ENCODE measurements at places on chromosomes 4 and X.

DNA sequence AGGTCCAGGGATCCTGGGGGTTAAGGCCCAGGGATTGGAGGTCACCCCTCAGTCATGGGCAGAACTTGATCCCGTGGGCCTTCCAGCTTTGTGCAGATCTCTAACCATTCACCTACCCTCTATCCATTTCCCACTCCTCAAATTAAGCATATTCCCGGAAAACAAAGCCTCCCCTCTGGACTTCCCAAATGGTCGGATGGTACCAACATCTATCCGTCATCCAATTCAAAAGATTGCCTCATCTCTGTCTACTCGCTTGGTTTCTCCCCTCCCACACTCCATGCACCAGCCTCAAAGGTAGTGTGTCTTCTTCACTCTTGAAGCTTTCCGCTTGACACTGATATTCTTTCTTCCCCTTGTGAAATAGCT, 473 bp upstream of the BCLAF3 start:
- H3K27ac ChIP-seq: no peak overlapping the region
- DNase-seq: no peak
- no peaks in the 10 kb centered on the region for H3K27me3 ChIP-seq
- no peak overlapping the region for H3K4me3 ChIP-seq
- H3K36me3 ChIP-seq: no peaks in the 10 kb centered on the region

DNA sequence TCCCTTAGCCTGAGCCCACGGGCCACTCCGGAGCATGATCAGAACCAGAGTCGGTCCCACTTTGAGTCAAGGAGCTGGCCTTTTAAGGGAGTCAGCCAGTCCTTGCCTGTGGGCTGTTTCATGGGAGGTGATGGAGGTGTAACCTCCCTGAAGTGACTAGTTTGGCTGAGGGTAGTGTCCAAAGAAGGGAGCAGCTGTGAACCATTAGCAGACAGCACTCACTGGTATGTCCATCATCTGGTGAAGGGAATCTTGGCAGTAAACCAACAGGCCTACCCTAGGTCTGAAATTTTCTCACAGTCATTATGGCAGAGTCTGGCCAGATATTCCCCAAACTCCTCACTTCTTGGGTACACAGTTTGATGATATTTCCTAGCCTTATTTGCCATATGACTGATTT, 12.3 kb upstream of the REPS2 start:
- no peaks in the 10 kb centered on the region for H3K4me1 ChIP-seq
- H3K36me3 ChIP-seq: no peaks in the 10 kb centered on the region
- H3K4me3 ChIP-seq: no peak overlapping the region
- DNase-seq: no peak
- H3K27ac ChIP-seq: no peak overlapping the region

DNA sequence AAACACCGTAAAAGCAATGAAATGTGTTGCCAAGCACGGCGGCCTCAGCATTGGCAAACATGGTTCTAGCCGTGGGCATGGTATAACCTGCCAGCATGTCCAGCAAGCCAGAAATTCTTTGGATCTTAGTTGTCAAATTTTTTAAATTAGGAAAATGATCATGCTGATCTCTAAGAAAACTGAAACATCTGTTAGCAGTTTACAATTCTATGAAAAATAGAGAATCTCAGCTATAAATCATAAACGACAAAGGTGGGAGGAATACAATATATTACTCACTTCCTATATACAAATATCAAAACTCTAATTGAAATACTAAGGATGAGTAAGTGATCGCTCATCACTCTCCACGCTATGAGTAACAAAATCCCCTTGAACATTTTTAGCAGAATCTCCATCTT, 130.3 kb downstream of the ADGRA3 start:
- DNase-seq: no peak
- H3K27ac ChIP-seq: no peak overlapping the region
- H3K4me1 ChIP-seq: peaks cover 1% of the 10 kb centered on the region
- peaks cover 4% of the 10 kb centered on the region for H3K36me3 ChIP-seq
- no peaks in the 10 kb centered on the region for H3K27me3 ChIP-seq

DNA sequence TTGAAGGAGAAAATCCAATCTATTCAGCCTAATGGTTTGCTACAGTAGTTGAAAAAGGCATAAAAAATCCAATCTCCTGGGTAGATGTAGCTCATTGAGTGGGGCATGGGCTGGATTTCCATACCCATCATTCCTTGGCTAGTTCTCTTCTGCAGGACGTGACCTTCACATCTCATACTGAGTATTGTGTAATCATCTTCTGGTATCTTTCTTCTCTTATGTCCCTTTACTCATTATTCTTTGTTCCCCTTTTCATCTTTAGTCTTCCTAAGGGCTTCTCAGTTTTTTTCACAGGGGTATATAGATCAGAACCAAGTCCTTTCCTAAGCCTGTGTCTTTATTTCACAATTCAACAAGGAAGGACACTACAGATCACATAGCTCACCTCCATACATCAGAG, 727.6 kb upstream of the MAGEB2 start:
- no peak for DNase-seq
- no peak overlapping the region for H3K27ac ChIP-seq
- H3K4me1 ChIP-seq: no peaks in the 10 kb centered on the region
- H3K27me3 ChIP-seq: no peaks in the 10 kb centered on the region

- no peaks in the 10 kb centered on the region for H3K4me1 ChIP-seq
- DNase-seq: no peak
- H3K27ac ChIP-seq: no peak overlapping the region
- no peaks in the 10 kb centered on the region for H3K27me3 ChIP-seq
Observed at GRCh38 chrX:100687128-100687527, 43.1 kb downstream of the SRPX2 start.

GRCh38 chr4:140861359-140862176, 105.4 kb upstream of the TBC1D9 start:
- H3K27me3 ChIP-seq: no peaks in the 10 kb centered on the region
- DNase-seq: peak; percentile 39
- H3K4me1 ChIP-seq: peaks cover 2% of the 10 kb centered on the region
- no peak overlapping the region for H3K27ac ChIP-seq
- H3K4me3 ChIP-seq: no peak overlapping the region
- H3K36me3 ChIP-seq: no peaks in the 10 kb centered on the region

DNA sequence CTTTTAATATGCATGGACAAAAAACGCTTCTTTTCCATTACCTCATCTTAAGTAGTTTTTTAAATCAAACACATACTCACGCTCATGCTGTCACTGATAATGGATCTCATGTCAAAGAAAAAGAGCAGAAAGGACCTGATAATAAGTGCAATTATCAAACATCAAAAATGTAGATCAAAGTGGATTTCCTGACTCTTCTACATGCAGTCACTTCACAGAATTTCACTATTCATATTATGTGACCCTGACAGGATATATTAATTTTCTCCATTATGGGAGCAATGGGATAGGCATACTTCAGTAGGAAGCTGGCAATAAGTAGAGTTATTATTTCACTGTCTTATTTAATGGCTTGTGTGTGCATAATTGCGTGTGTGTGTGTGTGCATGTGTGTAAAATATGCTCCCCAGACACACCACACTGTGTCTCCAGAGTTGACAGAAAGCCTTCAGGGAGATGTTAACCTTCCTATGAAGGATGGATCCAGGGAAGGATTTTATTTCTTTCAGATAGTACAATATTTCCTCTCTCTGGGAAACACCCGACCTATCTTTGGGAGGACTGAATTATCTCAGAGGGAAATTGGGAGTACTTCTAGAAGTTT, 445.2 kb downstream of the SH2D1A start:
- H3K4me3 ChIP-seq: no peak overlapping the region
- H3K27me3 ChIP-seq: no peaks in the 10 kb centered on the region
- no peaks in the 10 kb centered on the region for H3K36me3 ChIP-seq
- no peaks in the 10 kb centered on the region for H3K4me1 ChIP-seq

GRCh38 chr4:177640864-177641263, 198.6 kb upstream of the AGA start:
- no peak overlapping the region for H3K4me3 ChIP-seq
- H3K27ac ChIP-seq: no peak overlapping the region
- no peaks in the 10 kb centered on the region for H3K4me1 ChIP-seq
- no peaks in the 10 kb centered on the region for H3K27me3 ChIP-seq

DNA sequence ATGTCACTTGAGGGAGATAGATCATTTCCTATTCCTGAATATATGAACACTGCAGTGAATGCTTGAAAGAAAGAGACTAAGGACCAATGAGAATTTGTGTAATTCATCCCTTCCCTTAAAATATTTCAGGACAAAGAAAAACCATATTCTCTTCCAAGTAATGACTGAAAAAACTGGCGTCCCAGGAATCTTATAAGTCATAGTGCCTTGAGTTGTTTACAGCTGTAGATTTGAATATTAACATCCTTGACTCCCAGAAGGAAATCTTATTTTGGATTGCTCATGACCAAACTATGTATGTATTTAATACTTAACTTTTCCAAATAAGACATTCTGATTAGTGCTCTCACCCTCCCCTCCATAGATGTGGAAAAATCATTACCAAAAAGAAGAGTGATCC, 55.5 kb downstream of the CLDN22 start:
- H3K27me3 ChIP-seq: no peaks in the 10 kb centered on the region
- no peak overlapping the region for H3K27ac ChIP-seq
- no peaks in the 10 kb centered on the region for H3K4me1 ChIP-seq

All from iPS DF 6.9 (cell line).